ENCODE measurements at places on chromosomes 7 and 10. TPM values are rescaled to one million over a fixed set of nuclear protein-coding genes. Genes with fewer than 3 reads are reported as not detected.

DNA sequence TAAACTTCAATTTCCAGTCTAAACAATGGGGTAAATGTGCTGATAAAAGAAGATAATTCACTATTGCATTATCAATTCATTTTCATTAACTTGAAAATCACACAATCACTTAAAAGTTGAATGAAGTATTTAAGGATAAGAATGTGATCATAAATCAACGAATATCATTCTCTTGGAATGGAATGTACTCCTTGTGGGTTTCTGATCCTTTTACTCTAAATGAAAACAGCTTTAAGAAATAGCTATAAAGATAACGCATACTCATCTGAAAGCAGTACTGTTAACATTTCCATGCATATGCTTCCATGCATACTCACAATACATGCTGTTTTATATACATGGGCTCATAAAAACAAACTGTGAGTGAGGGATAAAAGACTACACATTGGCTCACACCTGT lies 108.8 kb downstream of the ATE1 start:
- DNase-seq = no peak

GRCh38 chr10:117431160-117431559 lies 55.9 kb upstream of the PDZD8 start:
- no peak for DNase-seq

The GALNT17 gene
- not detected for total RNA-seq

DNA sequence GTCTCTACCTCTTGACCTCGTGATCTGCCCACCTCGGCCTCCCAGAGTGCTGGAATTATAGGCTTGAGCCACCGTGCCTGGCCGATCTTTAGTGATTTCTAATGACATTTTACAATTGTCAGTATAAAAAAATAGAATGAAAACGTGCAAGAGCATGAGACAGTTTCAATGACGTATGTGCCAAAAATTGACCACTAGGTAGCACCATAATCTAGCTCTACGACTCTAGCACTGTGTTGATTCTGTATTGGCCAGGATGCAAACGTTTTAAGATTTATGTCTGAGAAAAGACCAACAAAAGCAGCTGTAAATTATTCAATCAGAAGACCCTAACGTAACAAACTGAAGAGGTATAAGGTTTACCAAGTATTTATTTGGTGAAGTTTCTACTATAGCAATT lies 25.4 kb upstream of the EXOC6 start:
- no peak for DNase-seq

The SFMBT2 gene
- 27.5 TPM for total RNA-seq

- no peak for DNase-seq
These were observed 134.7 kb downstream of the TMEM178B start for GRCh38 chr7:141208539-141208938.

GRCh38 chr7:71408271-71408670 lies 276.3 kb downstream of the GALNT17 start:
- DNase-seq = no peak

DNA sequence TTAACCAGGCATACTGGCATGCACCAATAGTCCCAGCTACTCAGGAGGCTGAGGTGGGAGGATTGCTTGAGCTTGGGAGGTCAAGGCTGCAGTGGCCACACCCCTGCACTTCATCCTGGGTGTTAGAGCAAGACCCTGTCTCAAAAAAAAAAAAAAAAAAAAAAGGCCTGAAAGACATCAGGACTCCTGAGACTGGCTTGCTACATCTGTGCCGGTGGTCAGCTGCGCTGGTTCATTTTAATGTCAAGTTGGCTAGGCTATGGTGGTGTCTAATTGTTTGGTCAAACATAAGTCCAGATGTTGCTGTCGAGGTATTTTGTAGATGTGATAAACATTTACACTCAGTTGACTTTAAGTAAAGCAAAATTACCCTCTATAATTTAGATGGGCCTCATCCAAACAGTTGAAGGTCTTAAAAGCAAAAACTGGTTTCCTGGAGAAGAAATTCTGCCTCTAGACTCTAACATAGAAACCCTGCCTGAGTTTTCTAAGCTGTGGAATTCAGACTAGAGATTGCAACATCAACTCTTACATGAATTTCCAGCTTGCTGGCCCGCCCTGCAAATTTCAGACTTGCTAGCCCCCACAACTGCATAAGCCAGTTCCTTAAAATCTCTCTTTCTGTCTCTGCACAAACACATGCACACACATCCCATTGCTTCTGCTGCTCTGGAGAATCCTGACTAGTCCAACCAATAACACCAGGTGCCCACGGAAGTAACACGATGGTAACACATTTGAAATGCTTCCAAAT lies 18.2 kb downstream of the MYOF start:
- DNase-seq = no peak

The LIPM gene
- not detected for total RNA-seq

The FAM13C gene
- not detected for total RNA-seq

GRCh38 chr10:43348511-43349312 lies 22.7 kb upstream of the FXYD4 start:
- peak; percentile 83 for DNase-seq

The ZP3 gene
- 9.8 TPM for total RNA-seq

The FUOM gene
- 7.9 TPM for total RNA-seq

The SMKR1 gene
- 0.56 TPM for total RNA-seq

DNA sequence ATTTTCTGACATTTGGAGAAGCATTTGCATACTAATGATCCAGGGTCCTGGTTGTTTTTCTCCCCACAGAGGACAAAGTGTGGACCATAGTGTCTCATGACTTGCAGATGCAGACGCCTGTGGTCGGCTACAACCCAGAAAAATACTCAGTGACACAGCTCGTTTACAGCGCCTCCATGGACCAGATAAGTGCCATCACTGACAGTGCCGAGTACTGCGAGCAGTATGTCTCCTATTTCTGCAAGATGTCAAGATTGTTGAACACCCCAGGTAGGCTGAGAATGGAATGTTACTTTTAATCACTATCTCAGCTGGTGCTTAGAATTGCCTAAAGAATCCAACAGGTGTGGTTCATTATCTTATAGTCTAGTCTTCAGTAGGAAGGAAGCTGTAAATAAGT lies 951.5 kb upstream of the C7orf33 start:
- no peak for DNase-seq

GRCh38 chr10:31929261-31930022 lies 811 bp upstream of the ARHGAP12 start:
- no peak for DNase-seq

DNA sequence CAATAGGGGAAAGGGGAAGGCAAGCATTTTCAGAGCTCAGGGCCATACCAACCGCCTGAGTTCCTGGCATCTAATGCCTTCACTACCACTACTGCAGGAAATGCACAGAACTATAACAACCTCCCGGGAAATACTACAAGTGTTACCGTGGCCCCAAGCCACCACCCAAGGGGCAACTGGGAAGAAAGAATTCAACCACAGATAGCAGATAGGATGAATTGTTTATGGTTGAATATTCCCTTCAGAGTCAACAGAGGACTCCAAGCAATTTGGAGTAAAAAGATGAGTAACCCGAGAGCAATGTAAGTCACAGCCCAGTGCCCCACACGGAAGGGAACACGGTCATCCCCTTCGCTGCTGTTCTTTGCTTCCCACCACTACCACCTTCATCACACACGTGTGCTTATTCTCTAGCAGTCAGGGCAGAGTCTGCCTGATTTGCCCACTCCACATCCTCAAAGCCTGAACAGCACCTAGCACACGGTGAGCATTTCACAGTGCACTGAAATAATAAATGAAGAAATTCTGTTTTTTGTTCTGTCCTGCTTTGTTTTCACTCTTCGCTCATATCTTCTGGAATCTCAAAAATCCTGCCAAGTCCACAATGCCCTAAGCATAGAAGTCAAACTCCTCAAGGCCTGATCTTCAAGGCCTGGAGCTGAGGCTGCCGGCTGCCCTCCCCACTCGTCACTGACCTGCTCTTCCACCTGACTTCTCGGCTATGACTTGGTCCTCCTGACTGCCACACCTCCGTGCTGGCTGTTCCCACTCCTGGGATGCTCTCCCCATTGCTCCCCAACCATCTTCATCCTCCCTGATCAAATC lies 221.1 kb downstream of the KCNMA1 start:
- no peak for DNase-seq

DNA sequence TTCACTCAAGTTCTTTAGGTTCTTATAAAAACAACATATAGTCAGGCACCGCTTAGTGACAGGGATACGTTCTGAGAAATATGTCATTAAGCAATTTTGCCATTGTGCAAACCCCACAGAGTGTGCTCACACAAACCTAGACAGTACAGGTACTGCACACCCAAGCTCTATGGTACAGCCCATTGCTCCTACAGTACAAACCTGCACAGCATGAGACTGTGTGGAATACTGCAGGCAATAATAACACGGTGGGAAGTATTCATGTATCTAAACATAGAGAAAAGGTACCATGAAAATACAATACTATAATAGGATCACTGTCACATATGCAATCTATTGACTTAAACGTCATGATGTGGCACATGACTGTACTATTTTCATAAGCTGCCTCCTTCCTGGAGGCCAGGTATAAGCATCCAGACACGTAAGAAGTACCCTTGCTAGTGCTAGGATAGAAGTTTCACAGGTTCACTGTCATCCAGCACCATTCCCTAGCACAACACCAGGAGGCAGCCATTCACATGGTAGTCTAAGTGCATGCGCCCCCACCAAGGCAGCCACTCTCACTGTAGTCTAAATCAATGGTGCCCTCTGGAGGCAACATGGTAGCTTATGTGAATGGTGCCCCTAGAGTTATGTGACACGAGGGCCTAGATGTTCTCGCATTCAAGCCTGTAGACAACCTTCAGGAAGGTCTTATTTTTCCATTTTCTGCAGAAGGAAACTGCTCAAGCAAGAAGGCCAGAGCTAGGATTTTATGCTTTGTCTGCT lies 98.5 kb downstream of the ARHGAP22 start:
- no peak for DNase-seq

DNA sequence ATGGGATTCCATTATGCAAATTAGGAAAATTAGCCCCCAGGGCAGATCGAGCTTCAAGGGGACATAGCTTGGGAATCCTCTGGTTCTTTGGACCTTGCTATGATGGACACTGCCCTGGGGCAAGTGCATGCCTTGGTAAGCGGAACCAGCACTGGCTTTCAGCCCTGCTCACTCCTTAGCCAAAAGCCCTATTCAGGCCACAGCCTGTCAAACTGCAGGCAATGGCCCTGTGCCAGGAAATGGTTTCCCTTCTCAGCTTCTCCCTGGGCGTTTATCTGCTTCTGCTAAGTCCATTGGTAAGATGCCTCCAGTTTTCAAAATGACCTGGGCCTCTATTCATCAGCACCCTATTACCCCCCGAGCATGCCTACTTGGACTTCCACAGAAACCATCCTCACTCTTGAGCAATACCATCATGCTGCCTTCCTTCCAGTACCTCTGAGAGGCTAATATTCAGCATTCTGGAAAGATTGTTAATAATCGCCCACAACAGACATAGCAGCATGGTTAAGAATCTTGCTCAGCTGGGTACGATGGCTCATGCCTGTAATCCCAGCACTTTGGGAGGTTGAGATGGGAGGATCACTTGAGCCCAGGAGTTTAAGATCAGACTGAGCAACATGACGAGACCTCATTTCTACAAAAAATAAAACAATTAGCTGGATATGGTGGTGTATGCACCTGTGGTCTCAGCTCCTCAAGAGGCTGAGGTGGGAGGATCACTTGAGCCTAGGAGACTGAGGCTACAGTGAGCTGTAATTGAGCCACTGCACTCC lies 918.6 kb upstream of the AUTS2 start:
- no peak for DNase-seq

DNA sequence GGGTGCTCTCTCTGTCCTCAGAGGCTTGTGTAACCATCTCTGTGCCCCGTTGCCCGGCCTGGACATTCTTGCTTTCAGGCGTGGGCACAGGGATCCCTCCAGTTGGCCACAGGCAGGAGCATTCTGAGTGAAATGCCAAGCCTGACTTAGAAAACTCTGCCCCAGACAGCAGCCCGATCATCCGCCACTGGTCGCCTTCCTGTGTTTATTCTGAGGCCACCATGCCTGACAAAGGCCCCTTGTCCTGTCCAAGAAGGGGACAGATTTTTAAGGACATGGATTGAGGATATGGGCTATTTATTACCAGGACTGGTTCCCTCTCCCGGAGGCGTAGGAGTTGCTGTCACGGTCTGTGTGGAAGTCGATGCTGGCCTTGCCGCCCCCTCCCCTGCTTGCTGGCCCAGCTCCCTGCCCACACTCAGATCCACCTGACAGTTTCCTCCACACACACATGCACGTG lies 54.3 kb downstream of the SPOCK2 start:
- DNase-seq = no peak
